ENCODE measurements at places on chromosomes 3 and 15.
A peak's percentile ranks its signal among the peaks of the same experiment; 100 is the strongest.

GRCh38 chr3:105537371-105538080, 170.8 kb downstream of the ALCAM start:
- no peak for DNase-seq

- no peak for DNase-seq
These were observed 95.7 kb downstream of the VGLL3 start for GRCh38 chr3:86895202-86895601.

DNA sequence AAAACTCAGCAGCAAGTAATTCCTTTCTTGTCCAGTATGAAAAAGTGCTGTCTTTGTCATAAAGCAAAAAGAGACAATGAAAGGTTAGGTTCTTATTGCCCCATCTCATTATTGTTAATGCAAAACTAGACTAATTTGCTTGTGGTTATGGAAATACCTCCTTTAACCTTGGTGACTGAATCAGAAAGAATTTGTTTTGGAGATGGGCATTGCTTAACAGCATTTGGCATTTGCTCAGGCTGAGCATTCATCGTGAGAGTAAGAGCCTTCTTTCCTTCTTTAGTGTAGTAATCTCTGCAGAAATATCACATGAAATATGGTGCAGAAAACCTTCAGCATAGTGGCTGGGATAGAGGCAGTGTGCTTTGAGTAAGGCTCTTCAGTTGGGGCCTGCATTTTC, 103.1 kb downstream of the CNTN6 start:
- no peak for DNase-seq

GRCh38 chr15:81024265-81024872, 23.6 kb downstream of the TLNRD1 start:
- DNase-seq, result no peak

- no peak for DNase-seq
These were observed 187.0 kb downstream of the UBE3A start for GRCh38 chr15:25251700-25252390.

GRCh38 chr15:33985287-33985686, 17.0 kb downstream of the CHRM5 start:
- no peak for DNase-seq

GRCh38 chr3:58899159-58899952, 150.5 kb downstream of the CFAP20DC start:
- peak; percentile 38 for DNase-seq

- DNase-seq, result no peak
These were observed 29.5 kb downstream of the RAD54L2 start for GRCh38 chr3:51568036-51568435.

- DNase-seq, result no peak
These were observed 28.6 kb downstream of the TRAK1 start for GRCh38 chr3:42119561-42120355.

DNA sequence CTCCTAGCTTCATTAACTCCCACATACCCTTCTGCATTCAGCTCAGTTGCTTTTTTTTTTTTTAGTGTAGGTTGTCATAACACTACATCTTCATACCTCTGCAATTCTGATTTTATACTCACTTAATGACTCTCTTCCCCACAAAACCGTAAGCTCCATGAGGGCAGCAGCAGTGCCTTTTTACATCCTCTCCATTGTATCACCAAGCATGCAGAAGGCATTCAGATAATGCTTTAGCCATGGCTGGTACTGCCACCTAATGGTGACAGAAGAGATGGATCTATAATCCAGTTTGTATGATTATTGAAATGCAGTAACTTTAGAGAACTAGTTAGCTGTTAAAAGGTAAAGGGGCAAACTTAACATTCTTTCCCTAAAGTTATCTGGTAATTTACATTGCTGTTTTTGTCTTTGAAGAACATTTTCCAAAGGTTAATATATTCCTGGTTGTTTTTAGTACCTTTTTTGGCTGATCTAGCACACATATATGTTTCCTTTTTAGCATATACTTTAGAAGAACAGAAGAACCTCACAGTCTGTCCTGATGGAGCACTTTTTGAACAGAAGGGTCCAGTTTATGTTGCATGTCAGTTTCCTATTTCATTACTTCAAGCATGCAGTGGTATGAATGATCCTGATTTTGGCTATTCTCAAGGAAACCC, 36.8 kb downstream of the ATP1B3 start:
- DNase-seq, result peak; percentile 81

DNA sequence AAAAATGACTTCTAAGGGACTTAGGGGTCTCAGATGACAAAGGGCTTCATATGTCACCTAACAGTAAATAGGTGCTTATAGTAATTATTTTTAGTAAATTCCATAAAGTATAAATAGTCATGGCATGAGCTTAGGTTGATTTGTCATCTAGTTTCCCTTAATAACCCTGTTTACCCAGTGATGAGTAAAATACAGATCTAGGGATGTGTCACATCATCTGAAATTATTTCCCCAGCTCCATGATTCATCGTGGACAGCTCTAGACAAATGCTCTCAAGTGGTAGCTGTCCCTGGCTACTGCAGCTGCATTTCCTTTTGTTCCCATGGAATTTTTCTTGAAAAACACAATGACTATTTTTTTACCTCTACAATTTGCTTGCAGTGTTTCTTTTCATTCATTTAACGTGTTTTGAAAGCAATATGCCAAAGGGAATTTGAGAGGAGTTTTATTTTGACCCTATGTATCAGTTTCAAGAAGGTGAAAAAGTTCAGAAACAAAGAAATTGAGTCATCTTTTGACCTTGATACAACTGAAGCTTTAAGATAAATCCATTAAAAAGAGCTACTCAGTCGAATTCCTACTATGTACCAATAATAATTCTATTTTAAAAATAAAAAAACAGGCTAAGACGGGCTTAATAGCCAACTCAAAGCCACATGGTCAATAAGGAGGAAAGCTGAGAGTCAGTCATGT, 241.6 kb downstream of the KCNMB2 start:
- no peak for DNase-seq

DNA sequence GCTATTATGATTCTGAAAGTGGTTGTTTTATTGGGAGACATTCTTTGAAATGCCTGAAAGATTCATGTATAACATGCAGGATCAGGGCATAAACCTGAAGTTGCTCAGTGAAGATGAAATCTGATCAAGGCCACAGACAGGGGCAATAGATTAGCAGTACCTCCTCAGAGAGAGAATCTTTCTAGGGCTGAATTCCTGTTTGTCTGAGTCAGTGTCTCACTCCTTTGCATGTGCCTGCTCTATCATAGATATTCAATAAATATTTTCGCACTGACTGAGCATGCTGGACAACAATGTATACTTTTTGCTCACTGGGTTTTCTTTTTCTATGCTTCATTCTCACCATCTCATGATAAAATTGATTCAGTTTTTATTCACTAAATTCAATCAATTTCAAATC, 49.8 kb upstream of the PFN2 start:
- DNase-seq, result no peak

- DNase-seq, result no peak
These were observed 298.9 kb upstream of the NR2F2 start for GRCh38 chr15:96031426-96032110.

GRCh38 chr3:177679568-177680471, 482.5 kb upstream of the TBL1XR1 start:
- peak; percentile 37 for DNase-seq

DNA sequence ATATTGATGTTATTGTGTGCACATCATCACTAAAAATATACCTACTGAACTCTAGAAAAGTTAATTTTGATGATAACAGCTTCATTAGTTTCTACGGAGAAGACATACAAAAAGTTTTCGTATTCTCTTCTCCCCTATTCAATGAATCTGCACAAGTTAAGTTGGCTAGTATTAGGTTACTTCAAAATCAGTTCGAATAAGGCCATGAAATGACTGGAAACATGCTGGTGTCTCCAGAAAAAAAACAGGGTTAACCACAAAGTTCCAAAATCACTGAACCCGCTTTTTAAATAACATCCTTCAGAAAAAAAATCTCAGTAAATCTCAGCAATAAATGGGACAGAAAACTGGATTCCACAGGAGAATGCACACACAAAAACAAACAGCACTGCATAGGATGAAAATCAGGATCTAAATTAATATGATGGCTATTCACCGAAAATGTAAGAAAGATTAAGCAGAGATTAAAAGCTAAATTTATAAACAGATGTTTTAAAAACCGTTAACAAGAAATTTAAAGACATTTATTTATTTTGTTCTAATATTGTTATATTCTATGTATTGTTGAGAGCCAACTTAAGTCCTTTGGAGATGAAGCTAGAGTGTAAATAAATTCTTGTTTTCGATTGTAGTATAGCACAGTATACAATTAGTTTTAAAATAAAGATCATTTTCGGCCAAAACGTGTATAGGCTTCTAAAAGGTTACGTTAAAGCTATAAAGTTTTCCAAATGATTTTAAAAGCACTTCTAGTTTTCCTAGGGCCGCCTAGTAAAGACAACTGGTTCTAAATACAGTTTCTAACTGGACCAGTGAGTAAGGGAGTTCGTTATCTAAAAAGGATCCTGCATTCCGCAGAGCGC, 1.0 kb downstream of the IGSF11 start:
- DNase-seq, result no peak
